ENCODE measurements at places on chromosomes 7 and 10.

DNA sequence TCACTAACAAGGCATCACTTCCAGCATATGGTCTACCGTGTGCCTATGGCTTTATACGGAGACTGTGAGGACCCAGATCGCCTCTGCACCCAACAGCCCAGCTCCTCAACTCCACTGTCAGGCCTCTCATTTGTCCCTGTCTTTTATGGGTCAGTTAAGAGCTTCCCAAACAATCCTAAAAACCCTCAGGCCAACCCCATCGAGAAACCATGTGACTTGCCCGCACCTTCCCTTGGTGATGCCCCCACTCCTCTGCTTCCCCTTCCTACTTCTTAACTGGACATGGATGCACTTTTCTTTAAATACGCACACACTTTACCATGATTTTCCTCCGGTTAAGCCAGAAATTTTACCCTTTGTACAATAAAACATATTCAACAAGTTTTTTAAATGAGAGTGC is 46.8 kb downstream of the BAIAP2L1 start:
- DNase-seq: no peak

DNA sequence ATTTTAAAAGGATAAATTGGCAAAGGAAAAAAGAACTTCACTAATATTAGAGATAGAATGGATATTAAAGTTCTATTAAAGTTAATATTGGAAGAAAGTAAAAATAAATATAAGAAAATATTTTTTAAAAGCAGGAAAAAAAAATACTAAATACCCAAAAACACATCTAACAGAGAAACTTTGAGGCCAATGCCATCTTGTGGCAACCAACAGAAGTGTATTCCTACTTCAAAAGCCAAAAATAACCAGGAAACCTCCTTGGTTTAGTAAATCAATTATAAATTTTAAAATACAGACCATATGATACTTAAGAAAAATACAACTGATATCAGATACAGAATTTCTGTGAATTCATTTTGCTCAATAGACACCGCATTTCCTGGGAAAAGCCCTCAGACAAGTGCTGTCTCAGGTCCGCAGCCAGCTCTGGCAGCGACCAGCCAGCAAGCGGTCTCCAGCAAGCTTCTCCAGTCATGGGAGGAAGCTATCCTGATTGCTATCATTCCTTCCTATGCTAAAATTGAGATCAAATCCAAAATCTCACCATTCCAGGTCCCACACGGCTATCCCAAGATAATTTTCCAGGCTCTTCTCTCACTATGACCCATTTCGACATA is 65.3 kb downstream of the LMBR1 start:
- DNase-seq: no peak

- peak; percentile 69 for DNase-seq
These were observed 36.7 kb upstream of the ABLIM1 start for GRCh38 chr10:114694752-114695151.

- no peak for DNase-seq
These were observed 50.8 kb upstream of the AOAH start for GRCh38 chr7:36775061-36775620.

GRCh38 chr10:105352281-105352680 is 711.2 kb downstream of the SORCS3 start:
- DNase-seq: no peak

- no peak for DNase-seq
These were observed 90.3 kb downstream of the INPP5A start for GRCh38 chr10:132627666-132628531.

DNA sequence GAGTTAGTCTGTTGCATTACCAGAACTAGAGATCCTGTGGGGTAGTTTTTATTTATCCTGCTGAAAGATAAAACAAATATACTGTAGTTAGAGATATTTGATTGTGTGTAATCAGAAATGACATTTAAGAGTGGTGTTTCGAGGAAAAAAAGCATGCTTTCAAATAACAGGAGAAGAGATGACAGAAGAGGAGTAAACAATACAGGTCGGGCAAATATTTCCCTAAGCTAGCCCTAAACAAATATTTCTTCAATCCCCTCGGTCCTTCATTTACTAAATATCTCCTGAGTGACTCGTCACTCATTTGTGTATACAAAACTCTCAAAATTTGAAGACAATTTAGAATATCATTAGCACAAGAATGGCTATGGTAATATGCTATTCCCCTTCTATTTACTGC is 219.7 kb upstream of the FERD3L start:
- no peak for DNase-seq

- DNase-seq: peak; percentile 73
These were observed 77.1 kb upstream of the DUSP5 start for GRCh38 chr10:110420401-110421193.

DNA sequence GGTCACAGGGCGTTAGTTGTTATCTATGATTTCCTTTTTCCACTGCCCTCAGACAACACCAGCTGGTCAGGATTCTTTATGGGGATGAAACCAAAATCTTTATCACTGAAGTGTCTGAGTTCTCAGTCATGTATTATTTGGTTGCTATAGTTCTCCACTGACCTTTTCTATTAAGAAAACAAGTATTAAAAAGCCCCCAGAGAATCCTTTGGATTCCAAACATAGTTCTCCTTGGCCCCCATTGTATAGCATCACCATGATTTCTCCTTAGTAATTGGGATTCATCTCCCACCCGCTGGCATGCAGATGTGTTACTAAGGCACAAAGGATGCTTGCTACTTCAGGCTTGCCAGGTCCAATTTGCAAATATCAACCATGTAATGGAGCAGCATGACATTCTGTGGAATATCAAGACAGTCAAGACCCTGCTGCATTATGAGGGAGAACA is 94.3 kb downstream of the IQUB start:
- DNase-seq: no peak

DNA sequence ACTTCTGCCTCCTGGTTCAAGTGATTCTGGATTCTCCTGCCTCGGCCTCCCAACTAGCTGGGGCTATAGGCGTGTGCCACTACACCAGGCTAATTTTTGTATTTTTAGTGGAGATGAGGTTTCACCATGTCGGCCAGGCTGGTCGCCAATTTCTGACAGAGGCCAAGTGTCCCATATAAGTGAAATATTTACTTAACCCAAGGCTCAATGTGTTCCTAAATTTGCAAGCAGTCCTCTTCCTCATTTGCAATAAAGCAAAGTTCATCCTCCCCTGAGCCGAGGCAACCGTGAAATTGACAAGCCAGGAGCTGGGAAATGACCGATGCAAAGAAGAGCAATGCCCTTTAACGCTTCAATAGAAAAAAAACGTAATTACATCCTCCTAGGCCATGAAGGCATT is 347.7 kb downstream of the FRMD4A start:
- no peak for DNase-seq

DNA sequence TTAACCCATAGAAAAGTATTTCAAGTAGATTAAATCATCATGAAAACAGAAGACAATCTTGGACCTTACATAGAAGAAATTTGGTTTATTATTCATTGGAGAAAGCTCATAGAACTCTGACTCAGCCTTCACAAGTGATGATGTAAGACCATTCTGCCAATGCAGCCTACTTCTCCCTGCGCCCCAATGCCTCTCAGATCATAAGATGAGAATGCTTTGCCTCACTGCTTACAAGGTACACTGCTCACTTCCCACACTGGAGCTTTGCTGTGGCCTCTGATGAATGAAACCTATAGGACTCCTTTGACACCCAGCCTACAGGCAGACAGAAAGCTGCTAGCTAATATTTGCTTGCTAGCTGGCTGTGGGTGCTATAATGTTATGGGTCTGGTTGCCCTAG is 569.4 kb upstream of the STEAP1 start:
- DNase-seq: no peak

GRCh38 chr7:91068136-91068795 is 196.0 kb upstream of the FZD1 start:
- no peak for DNase-seq

- peak; percentile 80 for DNase-seq
These were observed 659 bp downstream of the OPTN start for GRCh38 chr10:13100349-13101294.

DNA sequence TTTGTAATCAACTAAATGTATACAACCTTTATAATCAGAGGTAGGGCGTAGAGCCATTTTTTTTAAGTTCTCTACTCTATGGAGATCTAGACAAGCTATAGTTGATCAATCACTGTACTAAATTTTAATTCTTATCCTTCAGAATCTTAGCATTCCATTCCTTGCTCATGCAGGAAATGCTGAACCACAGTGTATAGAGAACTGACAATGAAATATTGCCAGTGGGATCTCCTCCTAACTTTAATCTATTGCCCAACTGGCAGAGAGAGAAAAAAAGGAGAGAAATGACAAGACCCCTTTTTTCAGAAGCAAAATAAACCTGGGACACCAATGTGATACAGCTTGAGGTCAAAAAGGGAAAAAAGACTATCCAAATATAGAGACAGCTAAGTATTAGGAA is 26.4 kb upstream of the PPP3CB start:
- DNase-seq: no peak

DNA sequence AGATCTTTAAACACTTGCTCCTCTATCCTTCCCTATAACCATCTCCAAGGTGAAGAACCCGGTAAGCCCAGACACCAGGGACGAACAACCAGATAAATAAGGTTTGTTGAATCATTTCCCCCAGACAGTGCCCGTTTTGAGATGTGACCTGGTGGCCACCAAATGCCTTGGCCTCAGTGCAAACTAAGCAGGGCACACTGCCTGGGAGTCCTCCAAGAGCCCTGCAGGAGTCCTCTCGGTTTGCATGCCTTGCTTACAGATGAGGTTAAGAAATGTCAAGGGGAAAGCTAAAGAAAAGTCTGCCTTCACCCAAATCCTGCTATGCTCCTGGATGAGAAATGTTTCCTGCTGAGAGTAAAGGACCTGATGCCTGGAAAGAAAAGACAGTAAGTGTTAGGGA is 31.6 kb downstream of the SLIT1 start:
- DNase-seq: no peak

DNA sequence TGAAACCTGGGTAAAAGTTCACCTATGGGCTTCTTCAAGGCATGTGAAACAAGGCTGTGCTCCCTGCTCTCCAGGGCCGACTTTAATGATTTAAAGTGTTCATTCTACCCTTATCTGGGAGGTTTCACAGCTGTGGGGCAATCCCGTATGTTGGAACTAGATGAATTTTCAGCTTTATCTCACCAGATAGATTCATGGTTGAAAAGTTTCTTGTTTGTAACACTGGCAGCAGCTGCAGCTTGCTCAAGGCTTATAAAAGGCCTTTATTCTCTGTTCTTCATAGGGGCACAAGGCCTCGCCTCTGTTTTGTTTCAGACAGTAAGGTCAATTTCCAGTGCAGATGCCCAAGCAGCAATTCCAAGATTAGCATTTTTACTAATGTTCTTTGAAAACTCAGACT is 70.4 kb upstream of the DNAJB12 start:
- no peak for DNase-seq

DNA sequence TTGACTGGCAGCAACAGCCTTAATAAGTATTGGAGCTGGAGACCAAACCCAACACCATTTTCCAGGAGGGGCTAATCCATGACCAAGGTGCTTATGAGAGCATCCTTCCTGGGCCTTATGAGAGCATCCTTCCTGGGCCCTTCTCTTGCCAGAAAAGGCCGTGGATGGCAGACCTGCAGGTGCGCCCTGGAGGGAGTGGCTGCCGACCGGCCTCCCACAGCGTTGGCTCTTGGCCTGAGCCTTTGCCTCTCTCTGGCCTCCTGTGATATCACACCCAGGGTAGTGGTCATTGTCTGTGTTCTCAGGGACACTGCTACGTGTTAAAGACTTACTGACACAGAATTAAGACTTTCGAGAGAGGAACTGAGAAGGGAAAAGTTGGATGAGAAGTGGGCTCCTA is 22.3 kb upstream of the NUDCD3 start:
- DNase-seq: no peak

GRCh38 chr10:33381451-33382215 is 47.2 kb upstream of the NRP1 start:
- no peak for DNase-seq

- no peak for DNase-seq
These were observed 53.2 kb upstream of the ABLIM1 start for GRCh38 chr10:114711176-114711868.

DNA sequence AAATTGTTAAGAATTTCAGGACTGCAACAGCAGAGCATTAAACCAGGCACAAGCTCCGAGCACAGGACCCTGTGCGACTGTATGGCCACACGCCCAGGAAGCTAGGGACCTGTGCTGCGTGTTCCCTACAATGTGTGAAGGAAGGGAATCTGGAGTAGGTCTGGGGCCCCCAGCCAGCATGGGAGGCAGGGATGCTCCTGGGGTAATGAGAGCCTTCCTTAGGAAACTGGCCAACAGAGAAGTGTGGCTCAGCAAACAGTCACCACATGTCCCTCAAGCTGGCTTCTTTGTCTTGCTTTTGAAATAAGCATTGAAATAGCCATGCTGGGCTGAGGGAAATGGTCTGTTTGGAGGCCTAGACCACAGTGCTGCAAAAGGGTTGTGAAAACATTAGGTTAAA is 8.2 kb downstream of the BLNK start:
- DNase-seq: no peak

DNA sequence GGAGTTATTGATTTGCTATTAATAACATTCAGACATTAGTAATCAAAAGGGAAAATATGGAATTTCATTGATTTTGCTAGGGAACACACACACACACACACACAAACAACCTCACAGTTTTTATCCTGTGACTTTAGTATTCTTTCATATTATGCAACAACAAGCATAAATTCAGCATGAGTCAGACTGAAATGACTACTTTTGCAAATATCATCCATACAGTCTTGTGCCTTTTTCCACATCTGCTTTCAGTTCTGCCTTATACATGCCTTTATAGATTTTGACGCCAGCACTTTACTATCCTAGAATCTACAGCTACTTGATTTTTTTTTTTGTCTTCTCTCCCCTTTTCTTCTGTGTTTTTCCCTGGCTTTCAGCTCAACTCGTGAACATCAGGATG is 975.8 kb upstream of the LRRTM3 start:
- DNase-seq: no peak

- DNase-seq: no peak
These were observed 9.9 kb downstream of the AIFM2 start for GRCh38 chr10:70122742-70123141.

DNA sequence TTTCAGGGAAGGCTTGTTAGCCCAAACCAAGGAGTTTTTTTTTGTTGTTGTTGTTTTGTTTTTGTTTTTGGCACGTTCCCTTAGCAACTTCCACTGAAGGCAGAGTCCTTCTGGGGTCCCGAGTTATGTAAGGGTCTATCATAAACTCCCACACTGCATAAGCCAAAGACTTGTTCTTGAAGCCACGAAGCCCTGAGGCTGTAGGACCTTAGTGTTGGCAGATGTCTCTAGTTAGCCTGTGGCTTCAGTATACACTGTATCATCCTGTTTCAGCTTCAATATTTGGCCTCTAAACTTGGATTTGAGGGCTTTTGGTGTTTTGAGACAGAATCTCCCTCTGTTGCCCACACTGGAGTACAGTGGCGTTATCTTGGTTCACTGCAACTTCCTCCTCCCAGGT is 13.6 kb downstream of the KPNA7 start:
- DNase-seq: no peak

DNA sequence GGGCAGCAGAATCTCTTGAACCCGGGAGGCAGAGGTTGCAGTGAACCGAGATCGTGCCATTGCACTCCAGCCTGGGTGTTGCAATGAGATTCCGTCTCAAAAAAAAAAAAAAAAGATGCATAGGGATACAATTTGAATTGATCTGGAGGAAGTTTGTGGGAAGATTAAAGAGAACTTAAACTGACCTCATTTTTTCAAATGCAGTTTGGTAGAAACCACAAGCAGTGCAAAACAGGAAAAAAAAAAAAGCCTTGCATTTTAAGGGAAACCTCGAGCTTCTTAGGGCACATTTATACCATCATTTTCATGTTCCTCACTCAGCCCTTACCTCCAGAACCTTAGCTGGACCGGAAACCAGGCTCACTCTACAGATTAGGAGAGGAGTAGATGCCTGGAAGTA is 2.8 kb downstream of the KCTD7 start:
- peak; percentile 78 for DNase-seq

Measured in activated CD4-positive, alpha-beta T cell treated with anti-CD3 and anti-CD28 coated beads, Interleukin-2, amount 10 ng/mL, durations not matched to agents 24 days and 14 days (primary cell).